Stimulated activated CD8-positive, alpha-beta memory T cell treated with anti-CD3 and anti-CD28 coated beads, Interleukin-12 subunit alpha, Interleukin-12 subunit beta, amount 100 ng/mL, for 1 hour (primary cell): ENCODE measurements at places on chromosomes 12 and 14.

DNA sequence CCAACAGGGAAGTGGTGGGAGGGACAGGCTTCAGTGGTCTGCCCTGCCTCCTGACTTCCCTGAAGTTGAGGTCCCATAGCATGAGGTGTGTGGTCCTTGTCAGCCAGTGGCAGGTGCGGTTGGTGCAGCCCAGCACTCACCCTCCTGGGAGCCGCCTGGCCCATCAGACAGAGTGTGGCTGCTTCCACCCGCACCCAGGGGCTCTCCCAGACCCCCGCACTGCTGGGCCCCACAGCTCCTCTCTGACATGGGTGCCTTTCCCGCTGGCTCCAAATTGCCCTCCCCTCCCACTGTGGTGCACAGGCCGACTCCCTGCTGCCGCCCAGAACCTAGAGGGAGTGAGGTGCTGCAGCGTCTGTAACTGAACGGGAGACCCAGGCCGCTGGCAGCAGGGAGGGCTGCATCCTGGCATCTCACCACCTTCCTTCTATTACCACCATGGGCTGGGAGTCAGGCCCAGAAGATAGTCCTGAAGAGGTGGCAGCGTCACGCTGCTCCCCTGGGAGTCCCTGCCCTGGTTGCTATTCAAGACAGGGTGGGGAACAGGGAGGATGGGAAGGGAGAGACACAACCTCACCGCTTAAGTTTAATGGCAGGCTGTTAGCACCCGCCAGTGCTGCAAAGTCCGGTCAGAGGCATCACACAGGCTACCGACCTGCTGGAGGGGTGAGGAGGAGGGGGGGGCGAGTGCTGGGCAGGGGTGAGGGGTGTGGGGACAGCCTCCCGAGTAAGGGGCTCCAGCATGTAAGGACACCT lies 180.6 kb upstream of the PRMT8 start:
- no peak for DNase-seq

DNA sequence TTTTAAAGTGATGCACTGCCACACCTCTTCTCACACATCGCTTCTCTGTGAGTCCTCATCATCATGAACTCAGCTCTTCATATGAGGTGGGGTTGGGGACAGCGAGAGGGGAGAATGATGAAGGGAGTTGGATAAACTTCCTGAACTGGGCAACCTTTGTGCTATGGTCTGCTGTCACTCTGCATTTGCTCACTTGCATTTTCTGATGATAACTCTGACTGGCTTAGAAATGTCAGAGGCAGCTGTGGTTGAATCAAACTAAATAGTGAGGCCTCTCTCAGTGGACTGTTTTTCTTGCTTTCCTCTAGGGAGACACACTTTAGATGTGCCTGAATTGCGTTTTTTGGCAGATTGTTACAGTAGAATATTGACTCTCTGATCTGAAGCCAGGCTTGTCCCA lies 55.2 kb upstream of the NFKBIA start:
- no peak for DNase-seq

DNA sequence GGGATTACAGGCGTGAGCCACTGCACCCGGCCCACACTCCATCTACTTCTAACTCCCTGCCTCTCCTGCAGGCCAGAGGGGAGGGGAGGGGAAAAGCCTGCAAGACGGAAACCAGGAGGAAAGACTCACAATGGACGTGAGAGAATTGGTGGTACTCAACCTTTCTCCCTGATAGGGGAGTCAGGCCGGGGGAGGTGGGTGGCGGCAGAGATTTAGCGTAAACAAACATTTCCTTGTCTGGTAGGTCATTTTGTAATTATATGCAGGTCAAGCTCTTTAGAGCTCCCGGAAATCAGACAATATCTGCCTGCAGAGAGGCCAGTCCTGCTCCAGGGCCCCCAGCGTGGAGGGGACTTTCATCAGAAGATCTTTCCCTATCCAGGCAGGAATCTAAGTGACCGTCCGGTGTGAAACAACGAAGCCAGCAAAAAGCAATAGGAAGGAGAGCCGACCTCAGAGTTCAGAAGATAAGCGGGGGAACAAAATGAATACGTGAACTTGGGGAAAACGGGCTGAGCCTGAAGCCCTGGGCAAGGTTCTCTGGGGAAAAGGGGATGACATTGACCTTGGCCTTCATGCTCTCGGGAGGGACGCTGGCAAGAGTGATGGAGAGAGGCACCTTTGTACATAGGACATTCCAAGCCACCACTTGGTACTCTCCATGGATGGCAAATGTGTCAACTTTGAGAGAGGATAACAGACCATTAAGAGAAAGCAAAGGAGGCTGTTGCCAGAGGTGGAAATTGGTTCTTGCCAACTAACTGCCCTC lies 62.3 kb downstream of the SPRING1 start:
- no peak for DNase-seq

DNA sequence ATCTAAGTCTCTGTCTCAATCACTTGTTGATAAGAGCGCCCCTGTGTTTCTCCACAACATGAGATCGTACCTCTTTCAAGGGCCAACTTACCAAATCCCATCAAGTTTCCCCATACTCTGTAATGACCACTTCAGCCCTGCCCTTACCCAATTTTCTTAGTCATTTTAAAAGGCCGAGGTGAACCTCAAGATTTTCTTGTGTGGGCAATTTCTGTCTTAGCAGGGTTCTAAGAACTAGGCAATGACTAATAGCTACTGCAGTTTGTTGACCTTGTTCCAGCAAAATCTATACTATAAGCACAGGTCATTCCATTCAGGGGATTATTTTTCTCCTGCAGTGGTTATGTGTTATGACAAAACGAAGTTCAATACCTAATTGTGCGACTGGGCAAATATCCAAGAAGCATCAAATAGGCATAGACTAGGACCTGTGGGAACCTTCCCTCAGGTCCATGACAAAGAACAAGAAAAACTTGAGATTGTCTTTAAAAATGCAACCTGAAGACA lies 359.8 kb downstream of the PCNX1 start:
- no peak for DNase-seq

DNA sequence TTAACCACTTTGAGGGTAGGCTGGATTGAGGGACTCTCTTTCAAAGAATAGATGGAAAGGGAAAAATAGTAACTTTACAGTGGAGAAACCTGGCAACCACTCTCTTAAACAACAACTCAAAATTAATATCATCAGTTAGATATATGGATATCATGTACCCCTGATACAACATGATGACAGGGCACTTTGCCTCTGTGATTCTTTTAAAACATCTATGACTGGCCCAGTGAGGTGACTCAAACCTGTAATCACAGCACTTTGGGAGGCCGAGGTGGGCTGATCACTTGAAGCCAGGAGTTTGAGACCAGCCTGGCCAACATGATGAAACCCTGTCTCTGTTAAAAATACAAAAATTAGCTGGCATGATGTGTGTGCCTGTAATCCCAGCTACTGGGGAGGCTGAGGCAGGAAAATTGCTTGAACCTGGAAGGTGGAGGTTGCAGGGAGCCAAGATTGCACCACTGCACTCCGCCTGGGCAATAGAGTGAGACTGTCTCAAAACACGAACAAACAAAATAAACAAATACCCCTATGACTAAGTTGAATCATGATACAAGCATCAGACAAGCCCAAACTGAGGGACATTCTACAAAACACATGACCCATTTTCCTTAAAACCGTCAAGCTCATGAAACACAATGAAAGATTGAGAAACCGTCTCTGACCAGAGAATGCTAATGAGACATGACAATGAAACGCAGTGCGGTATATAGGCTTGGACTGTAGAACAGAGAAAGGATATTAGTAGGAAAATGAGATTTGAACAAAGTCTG lies 26.4 kb upstream of the SLC7A8 start:
- no peak for DNase-seq

DNA sequence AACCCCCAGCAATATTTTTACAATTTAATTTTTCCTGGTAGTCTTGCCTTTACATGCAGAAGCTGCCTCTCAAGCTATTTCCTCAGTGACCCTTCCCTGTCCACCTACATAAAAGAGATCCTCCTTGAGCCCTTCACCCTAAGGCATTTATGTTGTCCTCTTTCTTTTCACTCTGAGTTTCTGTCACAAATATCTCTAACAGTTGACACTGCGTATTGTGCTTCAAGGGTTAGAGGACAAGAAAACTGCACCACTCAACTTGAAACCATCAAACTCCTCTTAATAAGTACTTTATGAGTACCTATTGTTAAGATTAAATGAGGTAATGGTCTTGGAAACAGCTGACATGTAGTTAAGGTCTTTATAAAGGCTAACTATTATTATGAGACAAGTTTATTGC lies 557.7 kb downstream of the TRHDE start:
- no peak for DNase-seq

DNA sequence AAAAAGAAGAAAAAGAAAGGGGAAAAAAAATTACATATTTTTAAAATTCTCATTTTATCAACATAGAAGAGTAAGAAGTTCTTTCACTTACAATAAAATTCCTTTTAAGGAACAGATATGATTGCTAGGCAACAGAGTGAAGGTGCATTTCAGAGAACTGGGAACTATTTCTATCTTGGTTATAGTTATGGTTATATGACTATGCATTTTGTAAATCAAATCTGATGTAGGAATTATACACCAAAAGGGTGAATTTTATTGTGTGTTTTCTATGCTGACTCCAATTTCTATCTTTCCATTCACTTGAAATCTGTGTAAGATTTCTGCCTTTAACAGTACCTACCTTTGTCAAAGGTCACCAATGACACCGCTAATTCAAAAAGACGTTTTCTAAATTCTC lies 50.1 kb downstream of the HNRNPC start:
- no peak for DNase-seq

DNA sequence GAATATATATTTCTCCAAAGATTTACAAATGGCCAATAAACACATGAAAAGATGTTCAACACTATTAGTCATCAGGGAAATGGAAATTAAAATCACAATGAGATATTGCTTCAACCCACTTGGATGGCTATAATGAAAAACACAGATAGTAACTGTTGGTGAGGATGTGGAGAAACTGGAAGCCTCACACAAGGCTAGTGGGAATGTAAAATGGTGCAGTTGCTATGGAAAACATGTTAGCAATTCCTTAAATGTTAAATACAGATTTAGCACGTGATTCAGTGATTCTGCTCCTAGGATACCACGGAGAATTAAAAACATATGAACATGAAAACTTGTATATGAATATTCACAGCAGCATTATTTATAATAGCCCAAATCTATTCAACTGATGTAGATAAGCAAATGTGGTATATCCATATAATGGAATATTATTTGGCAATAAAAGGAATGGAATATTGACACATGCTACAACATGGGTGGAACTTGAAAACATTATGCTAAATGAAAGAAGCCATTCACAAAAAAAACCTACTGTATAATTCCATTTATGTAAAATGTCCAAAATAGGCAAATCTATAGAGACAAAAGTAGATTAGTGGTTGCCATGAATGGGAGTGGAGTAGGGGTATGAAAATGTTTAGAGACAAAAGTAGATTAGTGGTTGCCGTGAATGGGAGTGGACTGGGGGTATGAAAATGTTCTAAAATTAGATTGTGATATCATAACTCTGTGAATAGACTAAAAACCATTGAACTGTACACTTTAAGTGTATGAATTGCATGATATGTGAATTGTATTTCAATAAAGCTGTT lies 227.1 kb upstream of the DDHD1 start:
- no peak for DNase-seq

DNA sequence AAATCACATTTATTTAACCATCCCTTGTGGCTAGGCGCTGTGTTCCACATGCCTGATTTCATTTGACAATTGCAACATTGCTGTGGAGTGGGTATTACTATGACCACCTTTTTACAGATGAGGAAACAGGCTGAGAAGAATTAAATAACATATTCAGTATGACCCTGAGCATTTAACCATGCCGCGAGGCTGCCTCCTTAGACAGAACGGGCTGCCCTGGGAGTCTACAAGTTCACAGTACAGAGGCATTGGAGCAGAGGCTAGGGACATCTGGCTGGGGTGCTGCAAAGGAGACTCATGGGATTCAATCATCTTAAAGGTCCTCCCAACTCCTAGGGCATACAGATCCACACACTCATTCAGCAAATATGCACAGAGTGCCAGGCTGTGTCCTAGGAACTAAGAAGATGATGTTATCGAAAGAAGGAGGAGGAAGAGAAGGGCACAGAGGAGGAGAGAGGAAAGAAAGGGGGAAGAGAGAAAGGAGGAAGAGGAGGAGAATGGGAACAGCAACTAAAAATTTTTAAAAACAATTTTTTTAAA lies 164.7 kb upstream of the CCND2 start:
- DNase-seq = no peak

DNA sequence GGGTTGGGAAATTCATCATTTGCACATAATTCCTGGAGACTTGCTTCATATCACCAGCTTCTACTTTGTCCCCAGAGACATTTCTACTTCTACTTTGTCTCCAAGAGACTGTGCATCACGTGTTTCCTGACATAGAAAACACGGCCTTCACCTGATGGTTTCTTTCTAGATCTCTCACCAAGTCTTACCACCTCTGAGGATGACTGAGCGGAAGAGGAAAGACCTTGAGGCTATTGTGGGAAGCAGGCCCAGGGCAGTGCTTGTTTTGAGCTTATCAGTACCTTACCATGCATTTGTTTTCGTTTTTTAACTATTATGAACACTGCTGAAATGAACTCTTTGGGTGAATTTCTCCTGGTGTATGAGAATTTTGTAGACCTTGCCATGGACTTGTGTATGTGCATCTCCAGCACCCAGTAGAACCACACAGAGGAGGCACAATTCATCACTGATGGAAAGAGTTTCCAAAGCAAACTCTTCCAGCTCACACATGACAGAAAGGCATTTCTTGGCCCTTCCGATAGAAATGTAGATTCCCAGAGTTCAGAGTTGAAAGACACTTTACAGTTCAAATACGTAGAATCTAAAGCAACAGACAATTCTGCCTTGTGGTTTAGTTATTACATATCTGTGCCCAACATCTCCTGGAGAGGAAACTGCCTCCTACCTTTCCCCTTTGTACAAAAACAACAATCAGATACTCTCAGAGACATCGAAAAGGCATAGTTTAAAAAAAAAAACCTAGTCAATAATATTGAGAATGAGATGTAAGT lies 434.7 kb downstream of the FUT8 start:
- peak; percentile 40 for DNase-seq

- DNase-seq = no peak
These were observed 129.9 kb downstream of the TMEM30B start for GRCh38 chr14:61151251-61151650.

GRCh38 chr12:64747695-64748094 lies 11.5 kb downstream of the GNS start:
- DNase-seq = no peak
